Aortic smooth muscle cell (primary cell): ENCODE measurements at places on chromosomes 5 and 9. TPM values are rescaled to one million over a fixed set of nuclear protein-coding genes. Genes with fewer than 3 reads are reported as not detected.

The DAPK1 gene
- 28.4 and 35.7 TPM in 2 replicates for total RNA-seq

The PDE6A gene
- not detected in 2 replicates for total RNA-seq

The GRXCR2 gene
- total RNA-seq = not detected in 2 replicates

The EFCAB9 gene
- not detected in 2 replicates for total RNA-seq

The PFN3 gene
- not detected in 2 replicates for total RNA-seq

The ADAMTSL1 gene
- total RNA-seq = 115 and 144 TPM in 2 replicates

The PLK2 gene
- 96.7 and 339 TPM in 2 replicates for total RNA-seq

The TEX48 gene
- total RNA-seq = not detected in 2 replicates

The GFPT2 gene
- 1.1 and 13.9 TPM in 2 replicates for total RNA-seq

The PRKAA1 gene
- total RNA-seq = 164 and 166 TPM in 2 replicates
